Mesenchymal stem cell (in vitro differentiated cells and primary cell): ENCODE measurements at places on chromosomes 16 and 17.
A peak's percentile ranks its signal among the peaks of the same experiment; 100 is the strongest.

DNA sequence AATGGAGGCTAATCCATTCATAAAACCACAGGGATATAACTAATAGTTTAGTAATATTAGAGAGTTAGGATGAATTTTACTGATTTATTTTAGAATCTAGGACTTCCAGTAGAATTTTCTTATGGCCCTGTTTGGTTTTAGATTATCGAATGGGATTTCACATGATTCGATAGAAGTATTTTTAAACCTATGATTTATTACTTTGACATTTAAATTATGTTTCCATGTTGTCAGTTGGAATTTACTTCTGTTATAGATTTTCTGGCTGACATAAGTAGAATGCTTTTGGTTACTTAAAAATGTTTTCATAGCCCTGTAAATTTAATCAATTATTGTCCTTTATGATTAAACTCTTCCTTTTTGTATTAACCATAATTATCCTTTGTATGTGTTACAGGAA lies 158.8 kb downstream of the CHD9 start:
- no peak for DNase-seq

- no peak for DNase-seq
Observed at GRCh38 chr16:11411059-11411550, 65.8 kb downstream of the RMI2 start.

GRCh38 chr16:67775273-67775672 lies 31.1 kb downstream of the RANBP10 start:
- no peak for DNase-seq

GRCh38 chr16:78852081-78852635 lies 748.4 kb downstream of the MAF start:
- no peak for DNase-seq

DNA sequence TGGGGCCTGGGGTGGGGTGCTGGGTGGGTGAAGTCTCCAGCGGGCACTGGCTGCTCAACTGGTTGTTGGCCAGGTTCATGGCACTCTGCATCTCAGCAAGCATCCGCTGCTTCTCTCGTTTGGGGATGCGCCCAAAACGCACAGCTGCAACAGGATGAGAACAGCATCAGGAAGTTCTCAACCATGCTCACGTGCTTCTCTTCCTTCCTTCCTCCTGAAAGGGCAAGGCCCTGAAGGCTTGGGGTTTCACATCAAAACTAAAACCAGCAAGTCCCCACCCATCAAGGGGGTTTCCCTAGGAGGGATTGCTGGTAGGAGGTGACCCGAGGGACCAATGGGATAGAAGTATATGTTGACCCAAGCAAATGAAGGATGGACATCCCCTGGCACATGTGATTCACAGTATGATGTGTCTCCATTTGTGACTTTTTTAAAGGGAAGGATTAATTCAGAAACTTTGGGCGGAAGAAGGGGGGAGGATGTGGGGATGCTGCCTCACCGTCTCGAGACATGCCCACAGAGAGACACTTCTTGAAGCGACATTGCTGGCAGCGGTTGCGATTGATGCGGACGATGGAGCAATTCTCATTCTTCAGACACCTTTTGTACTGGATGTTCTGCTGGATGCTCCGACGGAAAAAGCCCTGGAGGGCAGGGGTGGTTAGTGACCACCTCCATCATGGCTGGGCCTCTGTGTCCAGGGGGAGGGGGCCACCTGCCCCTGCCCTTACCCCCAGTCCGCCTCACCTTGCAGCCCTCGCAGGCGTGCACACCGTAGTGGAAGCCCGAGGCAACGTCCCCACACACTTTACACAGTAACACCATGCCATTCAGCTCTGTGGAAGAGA lies 4.2 kb downstream of the NR1D1 start:
- no peak for DNase-seq

DNA sequence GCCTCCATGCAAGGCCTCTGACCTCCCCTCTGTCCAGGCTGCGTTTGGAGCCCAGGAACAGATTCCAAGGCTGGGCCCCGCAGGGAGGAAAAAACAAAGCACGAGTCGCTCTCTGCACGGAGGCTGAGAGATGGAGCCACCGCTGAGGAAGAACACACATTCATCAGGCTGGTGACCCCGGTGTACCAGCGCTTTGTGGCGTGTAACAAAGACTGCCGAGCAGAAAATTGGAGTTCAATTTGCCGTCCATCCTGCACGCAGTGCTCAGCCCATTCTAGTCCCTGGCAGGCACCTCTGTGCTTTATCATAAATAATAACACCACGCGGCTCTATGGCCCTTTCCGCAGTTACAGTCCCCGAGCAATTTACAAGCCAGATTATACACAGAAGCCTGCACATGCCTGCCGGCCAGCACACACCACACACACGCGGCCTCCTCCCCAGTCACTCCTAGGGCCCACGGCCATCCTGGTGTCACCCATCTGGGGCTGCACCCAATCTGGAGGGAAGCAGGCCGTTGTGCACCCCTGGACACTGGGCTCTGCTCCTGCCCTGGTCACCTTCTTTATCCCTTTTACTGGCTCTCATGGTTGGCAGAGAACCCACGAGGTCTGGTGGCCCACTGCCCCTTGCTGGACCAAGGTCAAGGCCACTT lies 124.4 kb downstream of the SDK2 start:
- no peak for DNase-seq

DNA sequence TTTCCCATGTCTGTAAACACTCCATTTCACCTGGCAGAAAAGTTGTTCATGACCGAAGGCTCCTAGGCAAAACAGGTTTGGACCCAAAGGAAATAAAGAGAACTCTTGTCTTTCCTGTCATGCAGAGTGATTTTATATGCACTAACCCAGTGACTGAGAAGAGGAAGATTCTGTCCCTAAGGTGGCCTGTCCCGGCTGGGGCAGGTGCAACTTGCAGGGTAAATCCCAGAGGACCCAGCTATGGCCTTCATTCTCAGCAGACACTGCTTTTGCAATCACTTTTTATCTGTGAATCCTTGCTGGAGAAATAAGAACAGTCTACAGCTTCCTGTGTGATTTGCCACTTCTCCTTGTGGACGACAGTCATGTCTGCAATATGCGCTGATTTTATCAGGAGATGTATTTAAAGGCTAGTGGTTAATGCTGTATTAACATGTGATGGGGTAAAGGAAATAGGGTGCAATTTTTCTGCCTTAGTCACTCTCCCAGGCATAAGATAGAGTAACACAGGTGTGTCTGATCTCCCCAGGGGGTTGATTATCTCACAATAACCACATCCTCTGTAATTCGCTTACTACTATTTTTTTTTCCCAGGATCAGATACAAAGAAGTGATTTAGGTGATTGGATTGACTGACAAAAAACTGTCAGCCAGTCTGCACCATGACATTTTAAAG lies 696.8 kb upstream of the SOX9 start:
- DNase-seq = peak; percentile 49

- DNase-seq = no peak
Observed at GRCh38 chr17:14826358-14826757, 438.8 kb downstream of the PMP22 start.

GRCh38 chr17:30104575-30105339 lies 11.9 kb upstream of the NSRP1 start:
- DNase-seq = peak; percentile 96

GRCh38 chr16:30143347-30143702 lies 20.3 kb upstream of the MAPK3 start:
- DNase-seq = no peak

GRCh38 chr17:64055183-64056142 lies 35.0 kb upstream of the ICAM2 start:
- no peak for DNase-seq

- DNase-seq = peak; percentile 77
Observed at GRCh38 chr17:71649941-71650350, 470.9 kb upstream of the SOX9 start.

- DNase-seq = peak; percentile 83
Observed at GRCh38 chr17:80724775-80725266, 180.2 kb downstream of the RPTOR start.

- no peak for DNase-seq
Observed at GRCh38 chr17:46950342-46950996, 27.5 kb downstream of the GOSR2 start.

DNA sequence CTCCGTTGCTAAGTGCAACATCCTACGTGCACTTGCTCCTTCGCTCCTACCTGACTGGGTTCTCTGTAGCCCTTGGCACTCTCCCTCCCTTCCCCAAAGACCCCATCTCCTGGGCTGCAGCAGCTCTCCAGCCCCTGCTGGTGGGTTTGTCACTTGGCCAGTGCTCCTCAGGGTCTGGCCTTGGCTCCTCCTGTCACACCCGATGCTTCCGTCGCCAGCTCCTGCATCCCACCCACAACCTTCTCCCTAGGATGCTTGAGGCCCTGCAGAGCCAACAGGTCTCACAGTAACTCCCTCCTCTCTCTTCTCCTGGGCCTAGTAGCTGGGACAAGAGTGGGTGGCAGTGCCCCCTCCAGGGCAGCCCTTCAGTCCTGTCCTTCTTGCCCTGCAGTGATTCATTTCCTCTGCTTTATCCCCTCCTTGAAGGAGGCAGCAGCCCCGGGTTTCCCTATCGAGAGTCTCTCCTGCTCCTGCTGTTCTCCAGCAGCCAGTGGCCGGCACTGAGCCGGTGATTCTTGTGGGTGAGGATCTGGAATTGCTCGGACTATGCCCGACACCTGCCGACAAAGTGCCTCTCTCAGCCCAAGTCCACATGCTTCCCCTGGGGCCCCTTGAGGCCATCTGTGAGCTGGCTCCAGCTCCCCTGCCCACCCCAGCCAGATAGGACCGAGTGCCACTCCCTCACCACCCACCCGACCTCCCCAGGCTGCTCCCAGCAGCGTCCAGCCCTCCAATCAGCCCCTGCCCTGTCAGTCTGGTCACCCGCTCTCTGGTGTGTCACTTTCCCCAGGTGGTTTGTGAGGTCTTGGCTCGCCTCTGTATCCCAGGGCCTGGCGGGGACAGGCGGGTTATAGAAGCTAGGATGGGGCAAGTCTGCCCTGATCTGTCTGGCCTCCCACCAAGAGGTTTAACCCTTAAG lies 3.8 kb downstream of the LITAFD start:
- DNase-seq = peak; percentile 59

DNA sequence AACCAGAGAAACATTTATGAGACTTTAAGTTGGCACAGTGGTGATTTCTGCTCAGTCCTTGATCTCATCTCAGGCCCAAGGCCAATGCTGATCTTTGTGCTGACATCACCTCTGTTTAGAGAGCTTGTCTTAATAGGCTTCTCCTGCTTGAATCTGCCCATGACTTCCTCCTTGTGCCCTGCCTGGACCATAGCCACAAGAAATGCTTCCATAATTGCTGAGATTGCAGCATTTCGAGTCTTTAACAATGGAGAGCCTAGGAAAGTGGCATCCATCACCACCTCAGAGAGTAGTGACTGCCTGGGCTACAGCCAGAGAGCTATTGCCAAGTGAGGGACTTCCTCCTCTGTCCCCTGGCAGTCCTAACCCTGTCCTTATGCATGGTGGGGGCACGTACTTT lies 25.1 kb upstream of the MMP2 start:
- DNase-seq = no peak

GRCh38 chr17:7883781-7884386 lies 4.7 kb upstream of the CHD3 start:
- DNase-seq = peak; percentile 44

- no peak for DNase-seq
Observed at GRCh38 chr17:42313773-42314566, 25.7 kb downstream of the STAT5A start.
